ENCODE measurements at places on chromosomes 5 and 9. TPM values are rescaled to one million over a fixed set of nuclear protein-coding genes. Genes with fewer than 3 reads are reported as not detected.

Gene MYO10
- 15.6 TPM for total RNA-seq

Gene ZMYND19
- 22.6 TPM for total RNA-seq

Gene EFNA5
- 4.2 TPM for total RNA-seq

Gene GAPT
- total RNA-seq, result not detected

Gene CATSPER3
- total RNA-seq, result 0.30 TPM

Gene ANXA2R
- total RNA-seq, result 1.6 TPM
